ENCODE measurements at places on chromosomes 3 and 15. TPM values are rescaled to one million over a fixed set of nuclear protein-coding genes. Genes with fewer than 3 reads are reported as not detected.

GRCh38 chr3:134325061-134325705 is 49.1 kb downstream of the AMOTL2 start:
- no peaks in the 10 kb centered on the region for H3K36me3 ChIP-seq
- no peak for DNase-seq
- no peak overlapping the region for H3K4me3 ChIP-seq
- H3K27me3 ChIP-seq, result no peaks in the 10 kb centered on the region
- no peak overlapping the region for H3K27ac ChIP-seq

DNA sequence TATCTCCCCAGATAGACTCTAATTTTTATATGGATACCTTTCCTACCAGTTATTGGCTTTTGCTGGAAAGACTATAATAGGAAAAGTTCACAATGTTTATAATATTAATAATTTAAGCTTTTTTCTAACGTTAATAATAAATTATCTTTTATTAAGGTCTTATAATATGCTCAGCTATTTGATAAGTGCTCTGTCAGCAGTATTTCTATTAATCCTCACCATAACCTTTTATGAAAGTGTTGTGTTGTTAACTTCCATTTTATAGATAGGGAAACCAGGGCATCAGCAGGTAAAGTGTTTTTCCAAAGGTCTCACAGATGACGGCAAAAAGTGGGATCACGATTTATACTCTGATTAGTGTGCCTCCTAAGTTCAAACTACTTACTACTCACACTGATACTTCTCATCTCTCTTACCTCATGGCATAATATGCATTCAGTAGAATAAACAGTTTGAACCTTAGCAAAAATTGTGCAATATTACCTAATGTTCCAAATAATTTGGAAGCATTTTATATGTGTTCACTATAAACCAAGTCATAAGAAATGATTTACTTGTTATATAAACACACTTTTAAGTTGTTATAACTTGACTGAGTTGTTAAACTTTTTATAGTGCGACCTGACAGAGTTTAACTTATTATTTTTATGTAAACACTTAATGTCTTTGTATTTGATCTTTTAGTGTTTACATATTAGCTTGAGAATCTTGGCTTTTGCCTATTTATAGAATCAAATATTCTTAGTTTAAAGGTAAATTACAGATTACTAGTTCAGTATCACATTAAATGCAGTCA is 274.9 kb upstream of the DCBLD2 start:
- no peak overlapping the region for H3K4me3 ChIP-seq
- no peak overlapping the region for H3K27ac ChIP-seq
- no peak for DNase-seq
- H3K27me3 ChIP-seq, result no peaks in the 10 kb centered on the region
- H3K36me3 ChIP-seq, result no peaks in the 10 kb centered on the region

DNA sequence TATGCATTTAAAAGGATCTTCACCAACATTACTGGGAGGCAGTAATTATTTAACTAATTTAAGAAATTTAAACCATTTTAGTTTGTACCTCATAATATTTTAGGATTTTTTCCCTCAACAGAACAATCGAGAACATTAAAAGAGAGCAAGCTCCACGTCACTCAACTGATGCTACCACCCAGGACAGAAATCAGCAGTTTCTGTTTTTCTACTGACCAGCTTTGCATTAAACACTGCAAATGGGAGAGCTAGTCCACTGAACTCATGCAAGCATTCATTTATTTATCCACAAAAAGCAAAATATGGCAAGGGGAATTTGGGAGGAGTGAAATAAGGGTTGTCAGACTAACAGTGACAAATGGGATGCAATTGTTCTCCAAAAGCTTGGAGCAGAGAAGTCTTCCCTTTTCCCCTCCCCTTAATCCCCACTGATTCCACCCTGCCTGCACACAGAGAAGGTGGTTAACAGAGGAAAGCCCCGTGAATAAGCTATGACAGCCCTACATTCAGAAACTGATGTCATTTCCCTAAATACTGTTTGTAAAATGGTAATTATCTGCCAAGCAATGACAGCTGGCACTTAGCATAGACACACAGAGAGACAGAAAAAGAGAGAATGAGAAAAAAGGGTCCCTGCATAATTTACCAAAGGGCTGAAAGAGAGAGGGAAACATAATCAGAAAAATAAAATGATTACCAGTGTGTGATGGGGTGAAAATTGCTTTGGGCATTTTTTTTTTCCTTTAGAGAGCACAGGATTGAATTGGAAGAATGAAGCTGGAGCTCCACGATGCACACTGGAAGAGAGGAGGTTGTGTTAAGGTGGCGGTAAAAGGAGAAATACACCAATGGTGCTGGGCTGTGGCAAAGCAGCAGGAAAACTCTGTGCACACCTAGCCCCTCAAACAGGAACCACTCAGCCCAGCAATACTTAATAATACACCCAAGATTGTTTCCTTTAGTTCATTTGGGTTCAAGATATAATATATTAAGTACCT is 777.4 kb downstream of the TUSC7 start:
- no peaks in the 10 kb centered on the region for H3K27me3 ChIP-seq
- H3K36me3 ChIP-seq, result no peaks in the 10 kb centered on the region
- no peak overlapping the region for H3K4me3 ChIP-seq
- no peaks in the 10 kb centered on the region for H3K4me1 ChIP-seq
- H3K27ac ChIP-seq, result no peak overlapping the region
- DNase-seq, result no peak

DNA sequence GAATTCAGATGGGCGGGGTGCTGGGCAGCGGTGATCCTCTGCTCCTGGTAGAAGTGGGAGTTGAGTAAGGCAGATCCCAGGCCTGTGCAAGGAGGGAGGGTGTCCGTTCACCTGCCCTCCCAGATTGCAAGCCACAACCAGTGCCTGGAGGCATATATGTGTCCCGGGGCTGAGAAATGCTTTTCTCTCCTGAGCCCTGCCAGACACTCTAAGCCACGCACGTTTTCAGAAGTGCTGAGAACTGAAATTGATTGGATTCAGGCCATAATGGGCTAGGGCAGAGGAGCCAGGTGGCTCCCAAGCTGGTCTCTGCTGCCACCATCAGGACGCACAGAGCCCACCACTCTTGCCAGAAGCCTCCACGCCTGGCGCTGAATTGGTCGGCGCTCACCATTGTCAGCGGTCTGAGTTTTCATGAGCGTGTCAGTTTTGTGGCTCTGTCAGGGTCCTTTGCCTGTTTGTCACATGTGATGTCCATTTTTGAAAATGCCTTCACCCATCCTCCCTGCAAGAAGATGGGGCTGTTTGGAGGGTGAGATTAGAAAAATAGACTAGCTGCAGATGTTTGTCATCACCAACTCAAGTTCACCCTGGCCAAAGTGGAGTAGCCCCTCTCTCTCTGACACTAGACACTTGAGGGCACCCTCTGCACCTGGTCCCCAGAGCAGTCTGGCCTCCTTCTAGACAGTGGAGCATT is 15.4 kb upstream of the BFSP2 start:
- H3K4me1 ChIP-seq, result no peaks in the 10 kb centered on the region
- no peaks in the 10 kb centered on the region for H3K36me3 ChIP-seq
- DNase-seq, result peak; percentile 59
- no peak overlapping the region for H3K4me3 ChIP-seq
- no peaks in the 10 kb centered on the region for H3K27me3 ChIP-seq

DNA sequence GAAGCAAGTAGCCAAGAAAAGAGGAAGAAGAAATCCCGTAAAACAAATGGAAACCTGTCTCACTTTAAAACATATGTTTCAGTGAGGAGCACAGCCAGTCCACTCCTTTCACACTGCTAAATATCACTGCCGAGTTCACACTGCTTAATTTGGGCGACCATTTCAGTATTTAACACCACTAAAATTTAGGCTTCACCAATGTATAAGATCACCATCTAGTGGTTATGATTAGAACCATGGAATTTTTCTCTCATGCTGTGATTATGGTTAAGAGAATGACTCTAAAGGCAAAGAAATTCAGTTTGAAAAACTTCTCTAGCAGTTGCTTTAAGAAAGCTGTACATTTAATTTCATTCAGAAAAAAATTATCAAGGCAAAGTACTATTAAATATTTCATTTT is 16.6 kb downstream of the SLC4A7 start:
- H3K27ac ChIP-seq, result no peak overlapping the region
- no peak overlapping the region for H3K4me3 ChIP-seq
- H3K36me3 ChIP-seq, result no peaks in the 10 kb centered on the region
- H3K4me1 ChIP-seq, result no peaks in the 10 kb centered on the region
- DNase-seq, result no peak

DNA sequence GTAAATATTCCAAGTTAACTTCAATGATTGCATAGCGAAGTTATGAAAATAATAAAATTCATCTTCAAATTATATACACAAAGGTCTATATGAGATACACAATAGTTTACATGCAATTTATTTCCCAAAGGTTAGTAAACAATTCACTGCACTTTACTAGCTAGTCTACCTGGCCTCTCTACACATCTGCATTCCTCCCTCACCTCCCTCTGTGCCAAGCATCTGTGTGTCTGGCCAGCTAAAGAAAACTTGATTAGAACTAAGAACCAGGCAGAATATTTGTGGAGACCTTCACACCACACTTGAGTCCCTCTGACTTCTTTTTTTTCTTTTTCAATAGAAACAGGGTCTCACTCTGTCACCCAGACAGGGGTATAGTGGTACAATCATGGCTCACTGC is 61.4 kb downstream of the LRRFIP2 start:
- H3K4me3 ChIP-seq, result no peak overlapping the region
- no peaks in the 10 kb centered on the region for H3K27me3 ChIP-seq
- H3K27ac ChIP-seq, result no peak overlapping the region
- peaks cover 8% of the 10 kb centered on the region for H3K36me3 ChIP-seq

DNA sequence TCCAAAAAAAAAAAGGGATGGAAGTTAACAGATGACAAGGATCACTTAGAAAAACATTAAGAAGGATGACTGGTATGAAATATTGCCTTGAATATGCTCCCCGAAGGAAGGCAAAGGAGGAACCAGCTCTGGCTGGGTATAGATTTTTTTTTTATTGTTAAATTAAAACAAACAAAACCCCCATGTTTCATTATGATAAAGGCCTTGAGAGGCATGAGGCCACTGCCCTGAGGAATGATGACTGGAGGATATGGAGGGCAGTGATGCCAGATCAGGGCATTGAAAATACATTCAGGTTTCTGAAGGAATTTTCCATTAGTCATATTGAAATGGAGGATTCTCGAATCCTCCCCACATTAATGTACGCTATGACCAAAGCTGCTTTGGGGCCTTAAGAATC is 120.9 kb downstream of the ADAMTS9 start:
- no peaks in the 10 kb centered on the region for H3K36me3 ChIP-seq
- no peaks in the 10 kb centered on the region for H3K27me3 ChIP-seq
- H3K4me3 ChIP-seq, result no peak overlapping the region

GRCh38 chr3:111465081-111465670 is 76.8 kb upstream of the CD96 start:
- H3K27ac ChIP-seq, result no peak overlapping the region
- H3K4me1 ChIP-seq, result no peaks in the 10 kb centered on the region
- no peaks in the 10 kb centered on the region for H3K27me3 ChIP-seq
- no peak for DNase-seq

DNA sequence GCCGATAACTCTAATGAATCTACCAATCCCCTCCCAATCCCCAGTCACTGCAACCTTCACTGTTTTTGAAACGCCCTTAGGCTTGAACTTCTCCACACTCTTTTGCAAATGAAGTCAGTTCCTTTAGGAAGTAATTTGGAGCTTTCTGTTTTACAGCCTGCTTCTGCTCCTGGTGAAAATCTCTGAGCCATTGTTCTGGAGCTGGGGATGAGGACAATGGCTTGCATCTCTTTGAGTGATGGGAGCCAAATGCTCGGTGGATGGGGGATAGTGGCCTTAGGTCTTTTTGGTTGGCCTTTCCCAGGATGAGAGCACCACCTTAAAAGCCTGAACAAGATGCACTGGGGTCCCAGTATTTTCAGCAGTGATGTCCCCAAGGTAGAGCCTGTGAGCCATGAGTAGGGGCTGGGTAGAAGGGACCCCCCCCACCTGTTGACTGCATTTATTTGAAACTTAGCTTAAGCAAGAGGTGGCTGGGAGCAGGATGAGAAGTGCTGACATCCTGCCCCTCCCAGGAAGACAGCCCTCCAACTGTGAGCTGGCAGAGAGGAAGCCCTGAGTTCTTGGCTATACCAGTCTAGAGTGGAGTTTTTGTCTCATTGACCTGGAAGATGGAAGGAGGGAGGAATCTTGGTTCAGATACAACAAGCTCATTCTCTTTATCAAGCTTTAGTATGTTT is 7.6 kb upstream of the MYO5C start:
- no peaks in the 10 kb centered on the region for H3K4me1 ChIP-seq
- H3K36me3 ChIP-seq, result no peaks in the 10 kb centered on the region
- H3K4me3 ChIP-seq, result no peak overlapping the region
- no peaks in the 10 kb centered on the region for H3K27me3 ChIP-seq

SGO1 gene
- 3.2 TPM for total RNA-seq

COL7A1 gene
- 24.1 TPM for total RNA-seq

- no peak for DNase-seq
- no peak overlapping the region for H3K27ac ChIP-seq
- no peaks in the 10 kb centered on the region for H3K4me1 ChIP-seq
- no peak overlapping the region for H3K4me3 ChIP-seq
- no peaks in the 10 kb centered on the region for H3K27me3 ChIP-seq
Observed at GRCh38 chr3:171850960-171851659, 8.0 kb downstream of the TMEM212 start.

- no peak overlapping the region for H3K4me3 ChIP-seq
- no peaks in the 10 kb centered on the region for H3K27me3 ChIP-seq
- no peaks in the 10 kb centered on the region for H3K4me1 ChIP-seq
Observed at GRCh38 chr3:134255404-134255803, 4.7 kb upstream of the RYK start.

- peaks cover 49% of the 10 kb centered on the region for H3K4me1 ChIP-seq
- no peak overlapping the region for H3K27ac ChIP-seq
- peak; percentile 48 for DNase-seq
- H3K27me3 ChIP-seq, result no peaks in the 10 kb centered on the region
- H3K36me3 ChIP-seq, result no peaks in the 10 kb centered on the region
Observed at GRCh38 chr3:158105119-158105709, 1.0 kb downstream of the SHOX2 start.

- H3K27ac ChIP-seq, result no peak overlapping the region
- DNase-seq, result no peak
- no peaks in the 10 kb centered on the region for H3K27me3 ChIP-seq
- H3K4me1 ChIP-seq, result no peaks in the 10 kb centered on the region
- H3K4me3 ChIP-seq, result no peak overlapping the region
Observed at GRCh38 chr3:47113669-47114365, 50.1 kb downstream of the SETD2 start.

DNA sequence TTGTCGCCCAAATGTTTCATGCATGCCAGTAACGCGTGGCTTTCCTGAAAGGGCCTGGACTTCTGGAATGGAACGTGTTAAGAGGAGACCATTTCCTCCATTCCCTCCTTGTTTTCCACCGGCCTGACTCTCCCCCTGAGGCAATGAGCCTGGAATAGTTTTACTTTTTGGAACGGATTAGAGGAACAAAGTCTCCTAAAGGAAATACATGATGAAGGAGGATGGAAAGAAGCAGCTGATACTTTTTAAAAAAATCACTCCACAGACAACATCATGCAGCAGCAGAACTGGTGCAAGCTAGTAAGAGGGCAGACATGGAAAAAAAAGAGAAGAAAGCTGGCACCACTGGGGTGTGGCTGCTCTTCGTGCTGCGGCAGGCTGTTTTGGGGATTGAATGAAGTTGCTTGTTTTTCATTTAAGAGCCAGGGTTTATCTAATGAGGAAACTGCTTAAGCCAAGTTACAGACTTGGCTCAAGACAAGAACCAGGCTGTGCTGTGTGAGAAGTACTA is 3.6 kb upstream of the KBTBD12 start:
- H3K27me3 ChIP-seq, result no peaks in the 10 kb centered on the region
- no peak for DNase-seq
- H3K27ac ChIP-seq, result no peak overlapping the region
- no peaks in the 10 kb centered on the region for H3K4me1 ChIP-seq
- no peak overlapping the region for H3K4me3 ChIP-seq

LYZL4 gene
- total RNA-seq, result not detected

- H3K4me1 ChIP-seq, result no peaks in the 10 kb centered on the region
- H3K27me3 ChIP-seq, result no peaks in the 10 kb centered on the region
- no peak overlapping the region for H3K27ac ChIP-seq
- DNase-seq, result no peak
- no peak overlapping the region for H3K4me3 ChIP-seq
- H3K36me3 ChIP-seq, result no peaks in the 10 kb centered on the region
Observed at GRCh38 chr15:94584833-94585244, 353.5 kb downstream of the MCTP2 start.

TMEM45A gene
- total RNA-seq, result 0.66 TPM
